ENCODE measurements at places on chromosomes 7 and 10. TPM values are rescaled to one million over a fixed set of nuclear protein-coding genes. Genes with fewer than 3 reads are reported as not detected.

The FOXP2 gene
- not detected for polyA plus RNA-seq

The SLC16A9 gene
- polyA plus RNA-seq: not detected

The CEP41 gene
- polyA plus RNA-seq: 20.8 TPM

The MSMB gene
- not detected for polyA plus RNA-seq

DNA sequence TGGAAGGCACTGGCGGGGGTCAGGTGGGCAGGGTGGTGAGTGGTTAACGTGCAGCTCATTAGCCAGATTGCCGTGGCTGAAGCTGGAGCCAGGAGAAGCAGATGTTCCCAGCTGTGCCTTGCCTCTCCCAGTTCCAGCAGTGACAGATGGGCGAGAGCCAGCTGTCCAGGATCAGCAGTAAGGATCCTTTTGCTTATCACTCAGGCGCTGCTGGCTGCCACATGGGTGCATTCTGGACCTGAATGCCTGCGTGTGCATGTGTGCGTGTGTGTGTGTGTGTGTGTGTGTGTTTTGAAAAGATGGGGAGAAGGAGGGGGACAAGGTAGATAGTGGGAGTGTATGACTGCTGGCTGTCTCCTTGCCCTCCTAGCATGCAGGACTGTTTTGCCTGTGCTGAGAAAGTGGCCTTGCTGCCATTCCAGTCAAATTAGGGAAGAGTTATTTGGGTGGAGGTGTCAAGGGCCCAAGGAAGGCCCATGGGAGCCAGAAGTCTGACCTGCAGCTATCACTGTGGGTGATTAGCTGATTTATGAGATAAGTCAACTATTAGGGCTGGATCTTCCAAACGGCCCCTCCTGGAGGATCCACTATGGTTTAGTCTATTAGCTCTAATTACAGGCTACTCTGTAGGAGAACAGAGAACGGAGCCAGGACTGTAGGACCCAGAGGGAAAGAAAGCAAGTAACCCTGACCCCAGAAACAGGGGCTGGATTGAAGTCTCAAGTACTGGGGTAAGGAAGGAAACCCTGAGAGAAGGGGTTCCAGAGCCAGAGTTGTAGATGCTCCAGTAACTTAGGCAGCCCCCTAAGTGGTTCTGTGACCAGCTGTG lies 3.3 kb downstream of the EPHA1 start:
- no peak overlapping the region for H3K4me3 ChIP-seq
- H3K27me3 ChIP-seq: peaks cover 32% of the 10 kb centered on the region
- DNase-seq: no peak
- H3K27ac ChIP-seq: no peak overlapping the region
- peaks cover 38% of the 10 kb centered on the region for H3K4me1 ChIP-seq
- no peaks in the 10 kb centered on the region for H3K36me3 ChIP-seq

DNA sequence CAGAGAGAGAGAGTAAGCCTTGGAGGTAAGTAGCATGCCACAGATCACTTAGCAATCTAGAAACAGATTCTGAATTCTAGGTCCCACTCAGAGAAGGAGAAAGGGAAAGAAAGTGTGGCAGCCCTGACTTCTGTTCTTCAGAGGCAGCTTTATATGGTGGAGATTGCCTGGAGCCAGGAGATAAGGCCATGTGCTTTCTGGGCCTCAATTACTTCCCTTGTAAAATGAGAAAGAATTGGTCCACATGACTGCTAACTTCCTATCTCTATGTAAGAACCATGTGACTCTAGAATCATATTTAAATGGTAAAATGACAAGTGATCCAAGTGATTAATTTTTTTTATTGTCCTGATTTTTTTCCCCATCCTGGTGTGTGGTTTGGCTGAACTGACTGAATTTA lies 64.1 kb downstream of the HHEX start:
- peaks cover 38% of the 10 kb centered on the region for H3K4me1 ChIP-seq
- no peak overlapping the region for H3K4me3 ChIP-seq
- peaks cover 4% of the 10 kb centered on the region for H3K27me3 ChIP-seq
- no peak overlapping the region for H3K27ac ChIP-seq
- no peaks in the 10 kb centered on the region for H3K36me3 ChIP-seq

- no peaks in the 10 kb centered on the region for H3K27me3 ChIP-seq
- DNase-seq: no peak
- H3K4me1 ChIP-seq: no peaks in the 10 kb centered on the region
- H3K4me3 ChIP-seq: no peak overlapping the region
- H3K36me3 ChIP-seq: peaks cover 14% of the 10 kb centered on the region
These were observed 59.7 kb downstream of the NRF1 start for GRCh38 chr7:129671266-129671665.

DNA sequence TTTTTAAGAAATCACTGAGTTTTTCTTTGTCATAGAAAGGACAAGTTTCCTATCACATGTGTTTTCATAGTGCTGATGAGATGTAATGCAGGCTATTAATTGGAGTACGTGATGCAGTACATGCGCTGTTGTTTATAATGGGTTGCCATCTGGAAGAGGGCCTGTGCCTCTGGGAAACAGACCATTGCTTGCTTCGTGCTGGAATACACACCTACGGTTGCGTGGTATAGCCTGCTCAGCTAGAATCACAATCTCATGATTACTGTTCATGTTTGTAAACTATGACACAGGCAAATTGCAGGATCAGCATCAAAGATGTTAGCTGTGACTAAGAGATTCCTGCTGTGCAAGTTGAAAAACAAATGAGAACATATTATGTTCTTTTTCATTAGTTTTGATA lies 107.2 kb upstream of the STEAP1B start:
- H3K4me1 ChIP-seq: no peaks in the 10 kb centered on the region
- no peak overlapping the region for H3K4me3 ChIP-seq
- DNase-seq: no peak
- H3K27me3 ChIP-seq: peaks cover 2% of the 10 kb centered on the region

- H3K27ac ChIP-seq: no peak overlapping the region
- no peaks in the 10 kb centered on the region for H3K4me1 ChIP-seq
- no peak for DNase-seq
- no peaks in the 10 kb centered on the region for H3K36me3 ChIP-seq
These were observed 380.5 kb upstream of the AUTS2 start for GRCh38 chr7:69217516-69218350.

- H3K36me3 ChIP-seq: no peaks in the 10 kb centered on the region
- no peak overlapping the region for H3K27ac ChIP-seq
- DNase-seq: no peak
- H3K27me3 ChIP-seq: peaks cover 3% of the 10 kb centered on the region
- H3K4me1 ChIP-seq: no peaks in the 10 kb centered on the region
These were observed 21.3 kb downstream of the CCDC3 start for GRCh38 chr10:12980102-12980661.

DNA sequence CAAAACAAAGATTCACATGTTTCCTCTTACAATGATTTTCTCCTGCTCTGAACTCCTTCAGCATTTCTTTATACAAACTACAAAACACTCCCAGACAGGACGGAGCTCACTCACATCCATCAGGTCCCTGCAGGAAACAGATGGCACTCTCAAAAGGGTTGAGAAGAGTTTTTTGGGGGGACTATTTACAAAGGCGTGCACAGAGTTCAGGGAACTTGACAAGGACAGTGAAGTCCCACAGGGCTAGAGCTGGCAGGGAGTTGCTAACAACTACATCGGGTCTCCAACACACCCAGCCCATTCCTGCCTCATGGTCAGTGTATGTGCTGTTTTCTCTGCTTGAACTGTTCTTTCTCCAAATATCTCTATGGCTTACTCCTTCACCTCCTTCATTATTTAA lies 24.7 kb upstream of the YAE1 start:
- no peaks in the 10 kb centered on the region for H3K36me3 ChIP-seq
- no peaks in the 10 kb centered on the region for H3K4me1 ChIP-seq
- H3K27me3 ChIP-seq: peaks cover 9% of the 10 kb centered on the region
- H3K4me3 ChIP-seq: no peak overlapping the region

GRCh38 chr10:87826653-87827052 lies 8.6 kb upstream of the ATAD1 start:
- DNase-seq: no peak
- H3K36me3 ChIP-seq: no peaks in the 10 kb centered on the region
- no peak overlapping the region for H3K4me3 ChIP-seq
- H3K4me1 ChIP-seq: peaks cover 29% of the 10 kb centered on the region

DNA sequence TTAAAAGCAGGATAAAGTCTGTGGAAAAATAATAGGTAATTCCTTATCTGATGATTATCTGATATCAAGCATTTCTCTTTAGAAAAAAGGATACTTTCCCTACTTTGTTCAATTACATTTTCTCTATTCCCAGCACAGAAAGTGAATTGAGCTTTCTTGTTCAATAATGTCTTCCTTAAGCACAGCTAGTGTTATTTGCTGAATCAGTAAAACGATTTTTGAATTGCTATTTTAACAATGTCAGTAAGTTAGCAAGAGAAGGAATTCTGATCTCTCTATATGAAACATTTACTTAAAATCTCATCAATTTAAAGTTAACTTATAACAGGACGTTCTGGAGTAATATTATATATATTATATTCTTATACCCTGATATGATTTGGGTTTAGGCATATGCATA lies 337.2 kb upstream of the ANKRD30A start:
- no peaks in the 10 kb centered on the region for H3K36me3 ChIP-seq
- H3K27ac ChIP-seq: no peak overlapping the region
- DNase-seq: no peak
- no peaks in the 10 kb centered on the region for H3K27me3 ChIP-seq
- no peak overlapping the region for H3K4me3 ChIP-seq

GRCh38 chr10:71999360-72000072 lies 35.3 kb downstream of the CHST3 start:
- peak; percentile 24 for DNase-seq
- no peak overlapping the region for H3K4me3 ChIP-seq

- no peak for DNase-seq
- H3K27ac ChIP-seq: no peak overlapping the region
- no peaks in the 10 kb centered on the region for H3K27me3 ChIP-seq
- H3K4me3 ChIP-seq: no peak overlapping the region
These were observed 23.6 kb downstream of the NRP1 start for GRCh38 chr10:33310853-33311252.

DNA sequence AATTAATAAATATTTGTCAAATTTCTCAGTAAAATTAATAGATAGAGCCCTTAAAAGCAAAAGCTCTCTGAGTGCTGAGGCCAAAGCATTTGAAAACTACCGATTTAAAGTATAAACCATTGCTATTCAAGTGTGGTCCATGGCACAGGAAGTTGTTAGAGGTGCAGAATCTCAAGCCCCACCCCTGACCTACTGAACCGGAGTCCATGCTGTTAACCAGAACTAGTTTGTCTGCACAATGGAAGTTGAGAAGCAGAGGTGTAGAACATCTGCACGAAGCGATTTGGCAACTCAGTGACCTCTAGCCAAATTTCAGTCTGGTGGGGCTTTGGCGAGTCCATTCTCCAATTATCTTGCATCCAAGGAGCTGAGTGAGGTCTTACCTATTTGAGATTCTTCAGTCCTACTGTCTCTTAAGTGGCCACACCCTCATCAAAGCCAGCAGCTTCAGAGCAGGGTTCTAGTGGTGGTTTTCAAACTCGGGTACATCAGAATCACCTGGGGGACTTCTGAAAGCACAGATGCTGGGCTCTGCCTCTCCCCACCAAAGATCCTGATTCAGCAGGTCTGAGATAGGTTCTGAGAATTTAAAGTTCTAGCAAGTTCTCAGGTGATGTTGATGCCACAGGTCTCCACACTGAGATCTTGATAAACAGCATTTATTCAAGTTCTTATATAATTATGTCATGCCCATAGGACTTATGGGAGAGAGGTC lies 96.8 kb upstream of the SAMD8 start:
- peaks cover 88% of the 10 kb centered on the region for H3K4me1 ChIP-seq
- peak overlapping the region; percentile 69 for H3K4me3 ChIP-seq
- peak overlapping the region; percentile 87 for H3K27ac ChIP-seq
- peak; percentile 72 for DNase-seq

DNA sequence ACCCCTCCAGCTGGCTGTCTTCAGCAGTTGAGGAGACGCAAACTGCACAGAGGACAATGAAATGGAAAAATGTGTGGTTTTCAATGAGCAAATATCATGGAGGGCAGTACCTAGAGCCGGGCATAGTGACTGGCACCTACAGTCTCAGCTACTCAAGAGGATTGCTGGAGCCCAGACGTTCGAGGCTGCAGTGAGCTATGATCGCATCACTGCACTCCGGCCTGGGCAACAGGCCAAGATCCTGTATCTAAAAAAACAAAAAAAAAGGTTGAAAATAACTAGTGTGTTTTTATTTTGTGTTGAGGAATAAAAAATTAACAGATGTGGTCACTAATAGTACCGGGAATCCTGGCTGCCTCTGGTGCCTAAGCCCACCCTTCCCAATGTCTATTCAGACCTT lies 345.5 kb downstream of the GALNT17 start:
- no peak overlapping the region for H3K4me3 ChIP-seq
- no peak overlapping the region for H3K27ac ChIP-seq
- no peak for DNase-seq
- no peaks in the 10 kb centered on the region for H3K4me1 ChIP-seq
- no peaks in the 10 kb centered on the region for H3K36me3 ChIP-seq

DNA sequence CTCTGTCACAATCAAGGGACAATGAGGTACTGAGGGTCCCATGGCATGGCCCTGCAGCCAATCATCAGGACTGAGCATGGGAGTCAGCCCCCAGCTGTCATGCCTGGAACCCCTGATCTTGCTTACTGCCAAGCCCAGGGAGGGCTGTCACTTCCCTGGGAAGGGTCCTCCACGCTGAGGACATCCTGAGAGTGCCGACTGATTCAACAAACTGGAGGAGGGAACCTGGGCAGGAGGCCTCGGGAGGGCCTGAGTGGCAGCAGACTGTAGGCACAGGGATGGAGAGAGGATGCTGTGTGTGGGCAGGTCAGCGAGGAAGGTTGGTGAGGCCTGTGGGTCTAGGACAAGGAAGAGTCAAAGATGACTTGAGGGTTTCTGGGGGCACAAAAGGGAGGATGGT lies 154.3 kb downstream of the ZNF248 start:
- H3K4me1 ChIP-seq: no peaks in the 10 kb centered on the region
- peaks cover under 1% of the 10 kb centered on the region for H3K27me3 ChIP-seq
- no peaks in the 10 kb centered on the region for H3K36me3 ChIP-seq

GRCh38 chr7:37382546-37383088 lies 66.0 kb downstream of the ELMO1 start:
- no peak for DNase-seq
- H3K27ac ChIP-seq: no peak overlapping the region

DNA sequence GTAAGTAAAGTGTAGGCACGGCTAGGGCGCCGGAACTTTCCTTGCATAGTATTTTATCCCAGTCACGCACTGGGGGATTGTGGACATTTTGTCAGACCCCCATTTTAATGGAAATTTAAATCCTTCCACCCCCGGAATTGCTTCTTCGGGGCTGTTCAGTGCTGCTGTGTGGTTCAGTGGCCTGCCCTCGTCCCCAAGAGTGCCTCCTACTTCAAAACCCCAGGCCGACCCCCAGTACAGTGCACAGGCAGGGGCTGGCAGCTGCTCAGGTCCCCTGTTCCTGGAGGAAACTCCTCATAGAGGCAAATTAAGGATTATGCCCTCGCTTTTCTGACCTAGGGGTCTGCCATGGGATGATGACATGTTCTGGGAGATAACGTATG lies 94.5 kb downstream of the PTPRE start:
- no peak for DNase-seq
- peaks cover 2% of the 10 kb centered on the region for H3K27me3 ChIP-seq
- H3K27ac ChIP-seq: no peak overlapping the region
- no peaks in the 10 kb centered on the region for H3K36me3 ChIP-seq
- H3K4me3 ChIP-seq: no peak overlapping the region

Measured in immature natural killer cell (primary cell).